GM10248 (cell line): ENCODE measurements at places on chromosomes 16 and 17.

DNA sequence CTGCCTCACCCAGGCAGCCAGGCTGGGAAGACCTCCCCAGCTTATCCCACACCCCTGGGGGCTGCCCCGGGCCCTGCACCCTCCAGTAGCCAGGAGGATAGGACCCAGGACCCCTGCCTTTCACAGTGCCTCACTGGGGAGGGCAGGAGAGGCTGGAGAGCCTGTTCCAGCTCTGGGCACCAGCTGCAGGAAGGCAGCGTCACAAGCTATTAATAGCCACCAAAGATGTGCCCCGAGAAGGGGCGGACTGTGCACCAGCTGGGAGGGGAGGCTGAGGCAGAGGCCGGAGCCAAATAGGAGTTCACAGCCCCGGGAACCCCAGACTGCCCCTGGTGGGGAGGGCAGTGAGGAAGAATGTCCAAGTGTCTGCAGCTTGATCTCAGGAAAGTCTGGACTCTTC lies 8.8 kb downstream of the SBK1 start:
- DNase-seq: no peak

GRCh38 chr17:82036634-82037091 lies 834 bp downstream of the DCXR start:
- no peak for DNase-seq

- no peak for DNase-seq
These were observed 95.3 kb upstream of the CRHR1 start for GRCh38 chr17:45688820-45689219.

DNA sequence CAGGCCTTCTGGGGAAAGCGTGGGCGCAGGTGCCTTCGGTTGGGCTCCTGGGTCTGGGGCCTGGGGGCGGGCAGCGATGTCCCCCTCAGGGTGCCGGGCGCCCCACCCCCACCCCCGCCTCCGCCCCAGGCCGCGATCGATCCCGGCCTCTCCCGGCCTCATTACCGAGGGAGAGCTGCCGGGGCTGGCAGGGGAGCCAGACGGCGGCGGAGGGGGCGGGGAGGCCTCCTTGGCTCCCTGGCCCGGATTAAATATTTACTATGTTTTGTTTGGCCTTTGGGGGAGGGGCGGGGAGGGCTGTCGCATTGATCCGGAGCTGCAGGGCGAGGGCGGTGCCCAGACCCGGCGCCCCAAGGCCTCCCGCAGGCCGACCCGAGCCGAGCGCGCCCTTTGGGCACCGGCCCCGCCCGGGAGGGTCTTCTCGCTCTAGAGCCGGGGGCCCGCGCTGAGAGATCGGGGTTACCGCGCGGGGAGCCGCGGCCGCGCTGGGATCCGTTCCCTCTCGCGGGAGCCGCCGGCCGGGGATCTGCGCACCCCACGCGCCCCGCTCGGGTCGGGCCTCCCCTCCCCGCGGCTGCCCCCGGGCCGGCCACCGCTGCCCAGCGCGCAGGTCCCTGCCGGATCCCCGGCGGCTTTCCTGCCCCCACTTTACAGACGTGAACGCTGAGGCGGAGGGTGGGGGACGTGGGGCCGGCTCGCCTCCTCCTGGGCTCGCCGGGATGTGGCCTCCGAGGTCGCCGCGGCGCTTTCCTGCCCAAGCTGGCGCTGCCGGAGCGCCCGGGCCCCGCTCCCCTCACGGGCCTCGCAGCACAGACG lies 27.0 kb downstream of the RTN4RL1 start:
- no peak for DNase-seq

DNA sequence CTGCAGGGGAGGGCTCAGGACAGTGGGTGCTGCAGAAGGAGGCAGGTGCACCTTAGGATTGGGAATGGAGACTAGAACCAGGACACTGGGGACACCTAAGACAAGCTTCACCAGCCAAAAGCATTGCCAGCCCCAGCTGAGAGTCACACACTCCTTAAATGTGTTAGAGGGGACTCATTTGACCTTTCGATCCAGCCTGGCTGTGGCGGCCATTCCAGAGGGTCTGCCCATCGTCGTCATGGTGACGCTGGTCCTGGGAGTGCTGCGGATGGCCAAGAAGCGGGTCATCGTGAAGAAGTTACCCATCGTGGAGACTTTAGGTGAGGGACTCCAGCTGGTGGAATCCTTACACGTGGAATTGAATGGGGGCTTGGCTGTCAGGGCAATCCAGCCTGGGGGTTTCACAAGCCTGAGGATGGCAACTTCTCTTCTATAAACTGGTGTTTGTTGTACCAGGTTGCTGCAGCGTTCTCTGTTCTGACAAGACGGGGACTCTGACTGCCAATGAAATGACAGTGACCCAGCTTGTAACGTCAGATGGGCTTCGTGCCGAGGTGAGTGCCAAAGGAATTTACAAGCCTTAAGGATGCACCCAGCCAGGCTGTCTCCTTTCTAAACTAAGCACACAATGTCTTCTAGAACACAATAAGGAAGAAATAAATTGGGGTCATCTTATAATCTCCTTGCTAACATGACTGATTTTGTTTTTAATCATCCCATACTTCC lies 65.3 kb downstream of the MEAK7 start:
- DNase-seq: no peak

DNA sequence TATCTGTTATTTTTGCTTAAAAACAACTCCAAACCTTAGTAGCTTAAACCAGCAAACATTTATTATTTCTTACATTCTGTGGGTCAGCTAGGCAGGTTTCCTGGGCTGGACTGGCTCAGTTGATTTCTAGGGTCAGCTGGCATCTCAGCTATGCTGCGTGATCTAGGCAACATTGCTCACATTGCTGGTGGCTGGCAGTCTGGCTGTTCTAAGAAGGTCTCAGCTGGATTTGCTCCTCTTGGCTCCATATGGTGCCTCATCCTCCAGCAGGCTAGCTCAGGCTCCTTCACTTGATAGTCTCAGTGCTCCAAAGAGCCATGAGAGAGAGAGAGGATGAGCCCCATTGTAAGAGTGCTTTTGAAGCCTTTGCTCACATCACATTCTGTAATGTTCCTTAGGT lies 470.6 kb upstream of the CDH5 start:
- DNase-seq: no peak

DNA sequence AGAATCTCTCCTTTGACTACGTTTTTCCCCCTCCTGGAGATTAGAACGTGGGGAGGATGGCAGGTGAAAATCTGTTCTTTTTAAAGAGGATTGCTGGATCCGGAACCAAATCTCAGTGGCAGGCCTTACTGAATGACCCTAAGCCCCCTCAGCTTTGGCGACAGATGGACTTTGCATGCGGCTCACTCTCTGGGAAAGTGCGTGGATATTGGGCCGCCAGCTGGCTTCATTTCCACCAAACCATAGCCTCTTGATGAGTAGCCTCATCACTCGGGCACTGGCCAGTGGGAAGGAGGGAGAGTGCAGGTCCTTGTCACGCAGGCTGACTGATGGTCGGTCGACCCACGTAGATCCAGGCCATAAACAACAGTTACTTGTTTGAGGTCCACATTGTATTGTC lies 31.3 kb upstream of the CCDC182 start:
- DNase-seq: no peak

GRCh38 chr17:17066021-17066420 lies 23.8 kb downstream of the MPRIP start:
- no peak for DNase-seq
